ENCODE measurements at places on chromosomes 2 and 18. TPM values are rescaled to one million over a fixed set of nuclear protein-coding genes. Genes with fewer than 3 reads are reported as not detected.

DNA sequence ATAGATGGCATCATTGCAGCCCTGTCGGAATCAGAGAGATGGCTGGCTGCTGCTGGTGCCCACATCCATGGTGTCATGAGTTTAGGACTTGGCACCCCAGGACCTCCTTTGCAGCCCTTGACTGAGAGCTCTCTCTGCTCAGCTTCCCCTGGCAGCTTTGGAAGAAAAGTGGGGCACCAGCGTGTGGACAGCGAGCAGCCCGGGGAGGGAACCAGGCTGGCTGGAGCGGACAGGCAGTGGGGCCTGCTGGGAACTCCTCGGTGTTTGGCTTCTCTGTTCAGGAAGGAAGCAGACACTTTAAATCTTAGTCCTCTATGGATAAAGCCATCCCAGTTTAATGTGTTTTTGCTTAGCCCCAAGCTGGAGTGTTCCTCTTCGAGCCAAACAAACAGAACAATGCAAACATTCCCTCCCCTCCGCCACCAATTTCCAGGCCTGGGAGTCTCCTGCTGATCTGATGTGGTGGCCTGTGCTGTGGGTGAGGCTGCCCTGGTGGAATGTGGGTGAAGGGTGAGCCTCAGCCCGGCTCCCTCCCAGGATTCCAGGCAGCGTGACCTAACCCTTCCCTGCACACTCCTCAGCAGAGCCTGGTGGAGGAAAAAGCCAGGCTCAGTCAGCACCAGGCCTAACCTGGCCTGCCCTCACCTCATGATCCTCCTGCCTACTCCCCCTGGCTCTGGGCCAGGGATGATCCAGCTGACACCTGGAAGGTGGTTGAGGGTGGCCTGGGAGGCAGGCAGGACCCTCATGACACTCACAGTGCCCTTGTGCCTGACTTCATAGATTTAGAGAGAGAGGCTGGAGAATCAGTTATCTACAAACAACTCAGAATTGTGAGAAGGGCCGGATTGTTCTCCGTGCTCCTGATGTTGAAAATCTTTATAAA is 21.6 kb upstream of the ITGB6 start:
- H3K27me3 ChIP-seq: peaks cover 5% of the 10 kb centered on the region
- H3K4me1 ChIP-seq: peaks cover 41% of the 10 kb centered on the region
- no peaks in the 10 kb centered on the region for H3K36me3 ChIP-seq
- no peak overlapping the region for H3K27ac ChIP-seq

DNA sequence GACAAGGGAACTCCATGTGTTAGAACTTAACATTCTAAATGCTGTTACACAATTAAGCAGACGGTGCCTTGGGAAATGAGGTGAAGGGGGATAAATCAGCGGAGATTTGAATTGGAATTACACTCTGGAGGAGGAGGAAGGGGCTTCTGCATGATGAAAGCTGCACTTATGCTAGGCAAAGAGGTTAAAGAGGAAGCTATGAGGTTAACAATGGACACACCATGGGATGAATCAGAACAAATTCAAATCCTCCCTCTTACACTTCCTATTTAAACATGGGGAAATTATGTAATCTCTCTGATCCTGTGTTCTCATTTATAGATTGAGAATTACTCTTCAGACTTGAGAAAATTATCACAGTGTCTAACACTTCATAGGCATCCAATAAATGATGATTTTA is 121.5 kb upstream of the SIX2 start:
- no peaks in the 10 kb centered on the region for H3K4me1 ChIP-seq
- H3K27me3 ChIP-seq: peaks cover 4% of the 10 kb centered on the region
- no peak overlapping the region for H3K27ac ChIP-seq
- no peaks in the 10 kb centered on the region for H3K36me3 ChIP-seq
- H3K4me3 ChIP-seq: no peak overlapping the region

DNA sequence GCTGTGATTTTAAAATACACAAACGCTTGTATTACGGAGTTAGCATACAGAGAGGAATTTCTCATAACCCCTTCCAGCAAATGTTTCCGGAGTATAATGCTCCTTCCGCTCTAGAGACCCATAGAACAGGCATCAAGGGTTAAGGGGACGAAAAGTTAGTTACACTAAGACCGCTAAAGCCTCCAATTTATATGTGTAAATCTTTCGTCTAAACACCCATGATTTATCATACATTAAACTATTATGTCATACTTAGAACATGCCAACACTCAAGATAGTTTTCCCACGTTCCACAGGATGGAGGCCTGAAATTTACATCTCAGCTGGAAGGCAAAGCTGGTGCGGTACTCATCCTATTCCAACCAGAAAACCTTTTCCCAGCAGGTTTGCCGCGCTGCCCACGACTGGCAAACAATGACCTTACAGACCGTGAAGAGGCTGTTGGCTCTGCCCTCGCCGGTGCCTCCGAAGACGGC is 650 bp downstream of the ORMDL1 start:
- peak overlapping the region; percentile 97 for H3K27ac ChIP-seq
- peaks cover 55% of the 10 kb centered on the region for H3K4me1 ChIP-seq
- H3K36me3 ChIP-seq: peaks cover 62% of the 10 kb centered on the region

GRHL1 gene
- total RNA-seq: 0.25 TPM

DYSF gene
- total RNA-seq: 3.5 TPM

DNA sequence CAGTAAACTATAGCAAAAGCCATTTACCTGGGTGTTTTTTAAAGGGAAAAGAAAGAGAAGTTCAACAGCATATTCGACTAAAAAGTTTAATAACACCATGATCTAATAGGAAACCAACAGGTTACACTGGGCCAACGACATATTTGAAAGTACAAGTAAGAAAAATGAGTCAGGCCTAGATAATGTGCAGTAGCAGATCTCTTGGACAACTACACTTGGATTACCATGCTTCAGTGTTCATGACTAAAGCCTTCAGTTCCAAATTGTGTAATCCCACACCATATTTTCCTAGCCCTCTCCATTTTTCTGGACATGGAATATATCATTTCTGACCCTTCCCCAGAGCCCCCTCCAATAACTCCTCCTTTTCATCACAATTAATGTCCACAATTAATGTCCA is 39.1 kb upstream of the FIGN start:
- DNase-seq: no peak
- H3K36me3 ChIP-seq: no peaks in the 10 kb centered on the region
- H3K4me3 ChIP-seq: no peak overlapping the region
- H3K4me1 ChIP-seq: no peaks in the 10 kb centered on the region
- no peaks in the 10 kb centered on the region for H3K27me3 ChIP-seq

- H3K36me3 ChIP-seq: no peaks in the 10 kb centered on the region
- no peak overlapping the region for H3K4me3 ChIP-seq
- no peaks in the 10 kb centered on the region for H3K27me3 ChIP-seq
- H3K4me1 ChIP-seq: no peaks in the 10 kb centered on the region
- no peak overlapping the region for H3K27ac ChIP-seq
Measured at GRCh38 chr2:146374505-146374904, 1470.3 kb upstream of the ACVR2A start.
